ENCODE measurements at places on chromosomes 13 and 19.

DNA sequence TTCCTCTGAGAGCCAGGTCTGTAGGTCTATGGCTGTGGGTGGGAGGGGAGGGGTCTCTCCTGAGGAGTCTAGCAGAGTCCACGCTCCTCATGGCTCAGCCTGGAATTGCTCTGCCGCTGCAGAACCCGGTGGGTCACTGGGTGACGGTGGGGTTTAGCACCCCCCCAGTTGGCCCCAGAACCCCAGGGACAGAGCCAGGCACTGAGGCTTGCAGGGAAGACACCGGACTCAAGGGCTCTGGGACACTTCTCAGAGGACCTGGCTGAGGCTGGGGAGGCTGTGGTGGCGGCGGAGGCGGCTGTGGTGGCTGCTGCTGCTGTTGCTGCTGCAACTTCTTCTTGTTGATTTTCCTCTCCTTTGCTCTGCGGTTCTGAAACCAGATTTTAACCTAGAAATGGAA is 6.1 kb downstream of the CDX2 start:
- DNase-seq, result no peak

GRCh38 chr19:5718037-5718578 is 1.8 kb downstream of the LONP1 start:
- DNase-seq, result no peak

DNA sequence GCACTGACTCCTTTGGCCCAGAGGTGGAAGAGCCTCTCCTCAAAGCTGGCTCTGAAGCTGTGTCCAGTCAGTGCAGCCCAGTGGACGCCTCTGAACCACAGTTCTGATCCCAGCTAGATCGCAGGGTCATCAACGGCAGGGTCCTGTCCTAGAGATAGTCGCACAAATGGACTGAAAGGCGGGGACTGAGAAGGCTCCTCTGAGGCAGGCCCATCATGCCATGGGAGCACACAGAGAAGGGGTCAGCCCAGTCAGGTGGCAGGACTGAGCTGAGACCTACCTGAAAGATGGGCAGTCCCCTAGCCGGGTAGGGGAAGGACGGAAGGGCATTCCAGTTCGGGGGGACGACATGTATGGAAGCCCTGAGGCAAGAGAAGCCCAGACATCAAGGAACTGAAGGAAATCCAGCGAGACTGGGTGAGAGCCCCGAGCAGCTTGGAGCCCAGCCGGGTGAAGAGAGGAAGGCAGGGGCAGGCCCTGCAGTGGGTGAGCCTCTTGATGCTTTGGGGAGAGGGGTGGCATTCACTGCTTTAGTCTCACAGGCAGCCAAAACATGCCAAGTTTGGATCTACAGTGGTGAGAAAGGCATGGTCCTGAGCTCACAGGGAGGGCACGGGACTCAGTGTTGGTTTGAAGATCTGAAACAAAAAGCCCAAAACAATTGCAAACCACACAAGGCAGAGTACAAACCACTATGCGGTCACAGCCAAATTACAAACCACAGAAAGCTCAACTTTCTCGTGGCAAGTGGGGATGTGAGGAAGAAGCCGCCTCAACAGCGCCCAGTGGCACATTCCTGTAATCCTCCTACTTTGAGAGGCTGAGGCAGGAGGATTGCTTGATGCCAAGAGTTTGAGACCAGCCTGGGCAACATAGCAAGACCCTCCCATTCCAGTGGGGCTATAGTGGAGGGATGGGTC is 10.0 kb downstream of the CALM3 start:
- DNase-seq, result peak; percentile 23

GRCh38 chr13:44703371-44703770 is 127.2 kb upstream of the TSC22D1 start:
- DNase-seq, result no peak

- no peak for DNase-seq
Observed at GRCh38 chr13:66128692-66129269, 1101.4 kb downstream of the PCDH9 start.

- no peak for DNase-seq
Observed at GRCh38 chr19:2428321-2428690, 920 bp upstream of the TIMM13 start.

GRCh38 chr19:38644719-38645118 is 2.7 kb upstream of the ACTN4 start:
- DNase-seq, result no peak

GRCh38 chr13:42041684-42042035 is 6.8 kb upstream of the DGKH start:
- DNase-seq, result no peak

GRCh38 chr19:51507640-51508058 is 6.0 kb upstream of the SIGLEC12 start:
- DNase-seq, result no peak
